ENCODE measurements at places on chromosomes 6 and 20.

- DNase-seq, result no peak
These were observed 31.9 kb upstream of the JARID2 start for GRCh38 chr6:15213838-15214400.

GRCh38 chr20:53760025-53760441, 166.4 kb upstream of the ZNF217 start:
- DNase-seq, result no peak

GRCh38 chr6:6654599-6655575, 66.4 kb downstream of the LY86 start:
- no peak for DNase-seq

- DNase-seq, result no peak
These were observed 186.5 kb downstream of the MAFB start for GRCh38 chr20:40502576-40502975.

- DNase-seq, result no peak
These were observed 154.7 kb downstream of the TFAP2C start for GRCh38 chr20:56783826-56784225.

DNA sequence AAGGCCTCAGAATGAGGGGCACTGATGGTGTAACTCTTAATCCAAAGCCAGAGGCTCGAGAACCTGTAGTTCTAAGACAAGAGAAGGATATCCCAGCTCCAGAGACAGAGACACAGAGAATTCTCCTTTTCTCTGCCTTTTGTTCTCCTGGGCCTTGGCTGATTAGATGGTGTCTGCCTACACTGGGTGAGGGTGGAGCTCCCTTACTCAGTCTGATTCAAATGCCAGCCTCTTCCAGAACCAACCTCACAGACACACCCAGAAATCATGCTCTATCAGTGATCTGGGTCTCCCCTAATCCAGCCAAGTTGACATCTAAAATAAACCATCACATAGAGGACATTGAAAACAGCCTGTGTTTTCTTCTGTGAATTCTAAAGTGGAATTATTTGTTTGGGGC, 68.0 kb upstream of the SMIM28 start:
- DNase-seq, result no peak

GRCh38 chr6:142744836-142745235, 200.1 kb downstream of the HIVEP2 start:
- DNase-seq, result no peak

DNA sequence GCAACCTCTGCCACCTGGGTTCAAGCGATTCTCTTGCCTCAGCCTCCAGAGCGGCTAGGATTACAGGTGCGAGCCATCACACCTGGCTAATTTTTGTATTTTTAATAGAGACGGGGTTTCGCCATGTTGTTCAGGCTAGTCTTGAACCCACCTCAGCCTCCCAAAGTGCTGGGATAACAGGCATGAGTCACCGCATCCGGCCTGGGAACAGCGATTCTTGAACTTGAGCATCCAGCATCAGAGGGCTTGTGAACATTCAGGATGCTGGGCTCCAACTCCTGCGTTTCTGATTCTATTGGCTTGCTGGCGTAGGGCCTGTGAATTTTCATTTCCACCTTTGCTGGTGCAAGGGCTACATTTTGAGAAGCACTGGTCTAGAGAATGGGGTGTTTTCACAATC, 24.5 kb upstream of the PIM1 start:
- DNase-seq, result no peak

DNA sequence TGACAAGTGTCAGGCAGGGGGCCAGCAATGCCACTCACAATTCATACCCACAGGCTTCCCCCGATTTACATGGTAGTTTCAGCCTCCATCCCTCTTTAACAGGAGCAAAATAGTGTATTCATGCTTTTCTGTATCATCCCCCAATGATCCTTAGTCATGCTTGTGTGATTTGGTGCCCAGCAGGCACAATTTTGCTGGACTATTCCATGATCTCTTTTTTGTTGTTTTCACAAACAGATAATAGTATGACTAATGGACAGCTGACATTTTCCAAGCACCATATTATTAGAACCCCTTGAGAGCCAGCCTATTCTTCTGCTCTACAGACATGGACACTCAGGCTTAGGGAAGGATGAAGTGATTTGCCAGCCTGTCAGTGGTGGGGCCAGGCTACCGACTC, 128.2 kb upstream of the RIPOR2 start:
- no peak for DNase-seq

DNA sequence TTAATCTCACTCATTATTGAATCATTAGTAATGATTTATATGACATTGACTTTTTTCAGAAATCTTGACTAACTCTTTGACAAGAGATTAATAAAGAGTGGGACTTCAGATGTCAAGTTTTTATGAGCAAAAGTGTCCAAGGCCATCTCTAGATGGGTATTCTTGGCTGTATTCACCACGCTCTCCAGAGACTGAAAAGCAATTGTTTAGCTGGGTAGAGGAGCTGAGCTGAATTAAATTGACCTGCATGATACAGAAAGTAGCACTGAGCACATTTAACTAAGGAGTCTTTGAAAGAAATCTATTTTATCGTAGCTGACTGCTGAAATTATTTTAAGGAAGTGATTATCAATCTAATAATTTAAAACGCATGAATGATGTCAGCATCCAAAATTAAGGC, 89.4 kb downstream of the LINC00237 start:
- no peak for DNase-seq

GRCh38 chr20:20734475-20734948, 22.1 kb upstream of the RALGAPA2 start:
- no peak for DNase-seq

DNA sequence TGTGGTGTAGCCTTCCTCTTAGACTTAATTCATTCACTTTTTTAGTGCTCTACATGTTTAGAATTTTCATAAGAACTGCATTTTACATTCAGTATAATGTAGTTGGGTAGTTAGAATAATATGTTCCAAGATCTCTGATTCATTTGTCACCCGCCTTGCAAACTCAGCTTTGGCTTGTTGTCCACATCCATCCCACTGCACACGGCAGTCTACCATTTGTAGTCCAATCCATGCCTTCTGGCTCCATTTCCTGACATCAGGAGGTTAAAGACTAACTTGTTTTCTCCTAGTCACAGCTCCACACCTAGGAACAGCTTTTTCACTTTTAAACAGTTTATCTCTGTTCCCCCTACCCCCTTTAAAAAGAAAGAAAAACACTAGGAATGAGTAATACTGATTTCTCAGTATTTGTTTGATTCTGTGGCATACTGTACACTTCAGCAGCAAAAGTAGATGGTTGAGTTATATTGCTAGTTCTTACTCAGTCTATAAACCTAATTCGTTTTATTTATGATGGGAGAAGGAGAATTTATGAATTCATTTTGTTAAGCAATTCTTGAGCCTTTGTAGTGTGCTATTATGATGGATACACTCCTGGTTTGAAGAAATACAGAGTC, 180.9 kb downstream of the ARID1B start:
- DNase-seq, result no peak

DNA sequence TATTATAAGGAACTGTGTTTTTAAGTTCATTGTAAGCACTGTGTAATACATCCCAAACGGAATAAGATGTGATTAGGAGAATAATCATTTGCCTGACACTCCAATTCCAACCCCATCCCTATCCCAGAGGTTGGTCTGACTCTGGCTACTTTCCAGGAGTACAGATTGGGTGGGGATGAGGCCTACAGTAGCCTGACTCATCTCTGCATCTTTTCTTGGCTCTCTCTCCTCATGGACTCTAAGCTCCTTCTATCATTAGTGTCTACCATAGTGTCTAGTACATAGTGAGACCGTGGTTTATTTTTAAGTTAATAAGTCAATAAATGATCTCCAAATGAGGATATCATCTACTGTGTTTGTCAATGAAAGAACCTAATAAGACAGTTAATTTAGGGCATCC, 92.2 kb upstream of the CNKSR3 start:
- no peak for DNase-seq

GRCh38 chr20:49482621-49483017, at the start of gene KCNB1:
KCNB1 (minus strand) TSS chr20:49482668; CDS start chr20:49482480, 188 bp downstream.
- no peak for DNase-seq

- no peak for DNase-seq
These were observed 261.4 kb upstream of the CDH4 start for GRCh38 chr20:60990643-60991042.

- DNase-seq, result no peak
These were observed 7.4 kb downstream of the SIRT5 start for GRCh38 chr6:13581700-13582229.

DNA sequence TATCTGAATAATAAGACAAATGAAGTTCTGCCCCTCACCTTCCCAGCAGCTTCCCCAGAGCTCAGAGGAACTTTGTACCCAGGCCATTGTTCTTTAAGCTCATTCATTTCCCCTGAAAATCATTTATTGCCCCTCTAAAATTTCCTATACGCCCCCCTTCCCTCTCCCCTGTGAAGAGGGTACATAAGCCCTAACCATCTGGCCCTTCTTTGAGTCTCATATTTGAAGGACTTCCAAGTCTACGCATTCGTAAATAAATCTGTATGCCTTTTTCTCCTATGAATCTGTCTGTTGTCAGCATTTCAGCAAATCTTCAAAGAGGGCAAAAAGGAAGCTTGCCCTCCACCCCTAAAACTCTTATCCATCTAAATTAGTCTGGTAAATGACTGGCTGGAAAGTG, 73.1 kb upstream of the DST start:
- no peak for DNase-seq

DNA sequence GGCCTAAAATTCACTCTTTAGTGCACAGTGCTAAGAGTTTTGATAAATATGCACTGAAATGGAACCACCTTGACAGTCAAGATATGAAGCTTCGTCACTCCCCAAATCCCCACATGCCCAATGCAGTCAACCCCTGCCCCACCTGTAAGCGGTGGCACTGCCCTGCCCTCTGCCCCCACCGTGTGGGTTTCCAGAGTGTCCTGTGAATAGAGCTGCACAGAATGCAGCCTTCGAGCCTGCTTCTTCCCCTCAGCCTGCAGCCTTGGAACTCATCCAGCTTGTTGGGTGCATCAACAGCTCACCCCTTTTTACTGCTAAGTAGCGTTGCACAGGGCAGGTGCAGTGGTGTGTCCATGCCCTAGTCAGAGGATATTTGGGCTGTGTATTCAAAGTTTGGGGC, 216.3 kb downstream of the SYNDIG1 start:
- no peak for DNase-seq

DNA sequence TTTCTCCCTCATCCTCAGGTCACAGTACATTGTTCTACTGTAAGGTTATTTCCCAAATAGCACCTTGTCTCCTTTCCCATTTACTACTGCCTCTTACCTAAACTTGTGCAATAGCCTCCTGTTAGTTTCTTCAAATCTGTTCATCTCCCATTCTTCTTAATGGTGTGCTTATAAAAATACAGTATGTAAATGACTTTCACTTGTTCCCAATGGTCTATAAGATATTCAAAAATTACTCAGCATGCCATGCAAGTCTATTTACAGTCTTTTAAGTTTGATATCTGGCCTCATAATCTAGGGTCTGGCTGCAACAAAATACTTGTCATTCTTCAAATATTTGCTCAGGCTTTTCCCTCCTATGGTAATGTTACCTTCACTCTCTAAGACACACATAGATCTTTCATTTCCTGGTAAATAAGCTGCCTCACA, 31.5 kb upstream of the RHAG start:
- no peak for DNase-seq

All from stimulated activated CD8-positive, alpha-beta memory T cell treated with anti-CD3 and anti-CD28 coated beads, Interleukin-4, amount 100 ng/mL, for 4 hours (primary cell).